ENCODE measurements at places on chromosomes 5 and 9. TPM values are rescaled to one million over a fixed set of nuclear protein-coding genes. Genes with fewer than 3 reads are reported as not detected.

DNA sequence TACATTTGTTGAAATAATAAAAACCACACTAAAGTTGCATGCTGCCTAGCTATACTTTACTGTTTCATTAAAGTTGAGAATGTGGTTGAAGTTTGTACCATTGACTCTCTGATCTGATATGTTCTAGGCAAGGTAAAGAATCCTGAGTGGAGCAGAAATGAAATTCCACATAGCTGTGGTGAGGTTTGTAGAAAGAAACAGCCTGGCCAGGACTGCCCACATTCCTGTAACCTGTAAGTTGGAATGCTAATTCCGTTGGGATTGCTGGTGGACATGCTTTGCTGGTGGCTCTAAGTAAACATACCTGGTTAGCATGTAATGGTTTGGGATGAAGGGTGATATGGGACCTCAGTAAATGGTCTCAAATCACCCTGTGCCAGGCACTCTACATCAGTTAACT, 16.8 kb downstream of the NFX1 start:
- ATAC-seq, result no peak

DNA sequence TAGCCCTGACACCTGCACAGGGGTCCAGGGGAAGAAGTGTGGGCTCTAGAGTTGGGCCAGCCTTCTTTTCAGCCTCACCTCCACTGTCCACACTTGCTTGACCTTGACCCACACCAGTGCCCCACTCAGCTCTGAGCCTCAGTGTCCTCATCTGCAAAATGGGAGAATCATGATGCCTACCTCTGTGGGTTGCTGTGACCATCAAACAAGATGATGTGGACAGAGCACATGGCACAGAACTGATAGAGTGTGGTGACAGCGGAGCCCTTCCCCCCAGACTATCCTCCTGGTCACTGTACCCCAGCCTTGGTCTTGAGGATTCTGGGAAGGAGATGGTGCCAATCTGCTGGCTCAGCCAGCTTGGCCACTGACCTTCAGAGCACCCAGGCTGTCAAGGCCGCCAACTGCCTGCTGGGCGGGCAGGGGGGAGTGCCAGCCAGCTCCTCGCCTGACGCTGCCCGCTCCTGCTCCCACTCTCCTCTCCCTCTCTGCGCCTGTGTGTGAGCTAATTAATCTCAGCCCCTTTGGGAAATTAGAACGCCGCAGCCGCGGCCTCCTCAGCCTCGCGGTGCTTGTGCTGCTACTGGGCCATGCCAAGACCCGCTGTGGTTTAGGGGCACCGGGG, 16.7 kb downstream of the CXXC5 start:
- no peak for ATAC-seq

- no peak for ATAC-seq
Measured at GRCh38 chr5:101716941-101717340, 579.1 kb downstream of the SLCO4C1 start.

- no peak for ATAC-seq
Measured at GRCh38 chr5:135094339-135095051, 60.5 kb upstream of the PITX1 start.

- no peak for ATAC-seq
Measured at GRCh38 chr5:39301406-39301805, 62.9 kb downstream of the C9 start.

GRCh38 chr9:124013309-124014210, 2.0 kb downstream of the LHX2 start:
- no peak for ATAC-seq

DNA sequence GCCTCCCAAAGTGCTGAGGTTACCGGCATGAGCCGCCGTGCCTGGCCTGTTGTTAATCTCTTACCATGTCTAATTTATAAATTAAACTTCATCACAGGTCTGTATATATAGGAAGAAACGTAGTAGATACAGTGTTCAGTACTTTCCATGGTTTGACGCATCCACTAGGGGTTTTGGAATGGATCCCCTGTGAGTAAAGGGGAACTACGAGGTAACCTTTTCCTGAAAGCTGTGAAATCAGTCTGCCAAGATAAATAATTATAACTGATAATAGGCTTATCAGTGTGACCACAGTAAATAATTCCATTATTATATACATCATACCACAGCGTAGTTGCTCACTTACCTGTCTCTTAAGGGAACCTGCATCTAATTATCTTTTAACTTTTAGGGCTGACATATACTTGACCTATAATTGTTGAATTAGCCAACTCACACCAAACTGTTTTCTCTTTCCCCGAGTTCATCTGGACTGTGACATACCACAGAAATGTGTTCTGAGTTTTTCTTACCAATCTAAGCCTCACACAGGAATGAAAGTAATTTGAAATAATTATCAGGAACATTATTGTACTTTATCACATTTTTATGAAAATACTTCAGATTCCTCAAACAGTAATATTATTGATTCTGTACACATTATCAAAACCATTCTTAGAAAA, 42.9 kb downstream of the DAPK1 start:
- no peak for ATAC-seq

DNA sequence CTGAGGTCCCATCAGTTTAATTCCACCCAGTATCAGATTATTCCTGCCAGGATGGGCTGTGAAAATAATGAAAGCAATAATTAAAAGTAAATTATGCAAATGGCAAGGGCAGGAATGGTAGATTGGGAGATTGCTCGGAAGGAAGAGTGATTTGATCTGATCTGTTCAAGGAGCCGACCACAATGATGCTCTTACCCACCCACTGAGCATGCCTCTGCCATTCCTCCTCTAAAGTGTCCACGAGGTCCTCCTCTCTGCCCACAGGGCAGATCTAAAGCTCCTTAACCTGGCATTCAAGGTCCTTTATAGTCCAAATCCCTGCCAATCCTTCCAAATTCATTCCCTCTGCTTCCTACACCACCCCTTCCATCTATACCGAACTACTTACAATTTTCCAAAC, 147.8 kb downstream of the TTLL11 start:
- no peak for ATAC-seq

- no peak for ATAC-seq
Measured at GRCh38 chr5:54109626-54110330, 200.6 kb downstream of the ARL15 start.

GRCh38 chr5:112411903-112412302, 7.2 kb downstream of the EPB41L4A start:
- ATAC-seq, result no peak

FGFR4 gene
- 2.4 TPM for total RNA-seq

CCIN gene
- not detected for total RNA-seq

NMUR2 gene
- not detected for total RNA-seq

PPP3R2 gene
- total RNA-seq, result not detected

LCN15 gene
- total RNA-seq, result not detected
